Esophagus squamous epithelium (tissue), 5 donors: ENCODE measurements at places on chromosomes 5 and 9.

GRCh38 chr5:11650936-11651335 is 253.3 kb downstream of the CTNND2 start:
- H3K27ac ChIP-seq, result no peak overlapping the region
- no peak for DNase-seq
- no peak overlapping the region for H3K4me3 ChIP-seq
- no peaks in the 10 kb centered on the region for H3K36me3 ChIP-seq
- no peaks in the 10 kb centered on the region for H3K4me1 ChIP-seq

- no peak overlapping the region for H3K4me3 ChIP-seq
- DNase-seq, result no peak
- H3K4me1 ChIP-seq, result peaks cover 22% of the 10 kb centered on the region
- H3K27ac ChIP-seq, result no peak overlapping the region
- no peaks in the 10 kb centered on the region for H3K36me3 ChIP-seq
Observed at GRCh38 chr9:133235549-133236222, 26.6 kb upstream of the OBP2B start.

GRCh38 chr5:145429170-145429569 is 406.0 kb downstream of the PRELID2 start:
- DNase-seq, result no peak
- H3K4me3 ChIP-seq, result no peak overlapping the region
- no peaks in the 10 kb centered on the region for H3K4me1 ChIP-seq
- no peaks in the 10 kb centered on the region for H3K27me3 ChIP-seq
- no peaks in the 10 kb centered on the region for H3K36me3 ChIP-seq
- H3K27ac ChIP-seq, result no peak overlapping the region

GRCh38 chr9:26311463-26311995 is 581.1 kb downstream of the CAAP1 start:
- H3K27me3 ChIP-seq, result no peaks in the 10 kb centered on the region
- no peaks in the 10 kb centered on the region for H3K36me3 ChIP-seq
- H3K4me1 ChIP-seq, result no peaks in the 10 kb centered on the region
- no peak for DNase-seq
- H3K27ac ChIP-seq, result no peak overlapping the region

DNA sequence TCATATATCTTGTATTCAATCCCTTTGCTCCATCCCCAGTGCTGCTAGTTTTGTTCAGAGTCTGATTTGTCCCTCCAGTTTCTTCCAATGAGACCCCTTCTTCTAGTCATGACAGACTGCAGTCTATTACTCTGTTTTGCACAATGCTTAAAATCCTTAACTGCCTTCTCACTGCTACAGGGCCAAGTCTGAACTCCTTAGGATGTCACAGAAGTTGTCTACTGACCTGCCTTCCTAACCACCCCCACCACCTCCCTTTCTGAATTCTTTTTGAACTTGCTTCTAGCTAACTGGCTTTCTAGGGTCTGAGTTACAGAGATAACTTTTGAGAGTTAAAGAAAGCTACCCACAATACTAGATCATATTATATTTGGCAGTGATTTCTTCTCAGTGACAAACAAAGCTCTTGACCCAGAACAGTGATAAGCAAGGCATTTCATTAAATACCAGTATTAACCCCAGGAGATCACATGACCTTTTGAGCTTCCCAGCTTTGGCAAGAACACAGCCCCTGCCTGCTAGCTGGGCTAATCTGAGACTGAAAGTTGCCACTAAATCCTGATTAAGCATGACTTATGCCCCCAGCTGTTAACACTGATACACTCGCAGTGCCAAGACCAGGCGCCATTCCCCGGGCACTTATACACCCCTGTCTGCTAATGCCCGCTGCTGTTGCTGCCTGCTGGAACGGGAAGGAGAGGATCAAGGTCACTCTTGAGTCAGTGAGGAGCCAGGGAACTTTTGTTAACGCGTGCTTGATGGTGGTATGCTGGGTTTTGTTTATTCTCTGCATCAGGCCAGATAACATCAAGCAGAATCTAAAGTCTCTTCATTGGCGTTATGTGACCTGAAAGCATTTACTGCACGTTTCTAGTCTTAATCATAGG is 36.4 kb upstream of the ADAMTSL1 start:
- no peaks in the 10 kb centered on the region for H3K36me3 ChIP-seq
- H3K4me3 ChIP-seq, result no peak overlapping the region
- H3K4me1 ChIP-seq, result no peaks in the 10 kb centered on the region
- peak overlapping the region; percentile 60 for H3K27ac ChIP-seq
